ENCODE measurements at places on chromosomes 7 and 10. TPM values are rescaled to one million over a fixed set of nuclear protein-coding genes. Genes with fewer than 3 reads are reported as not detected.

DNA sequence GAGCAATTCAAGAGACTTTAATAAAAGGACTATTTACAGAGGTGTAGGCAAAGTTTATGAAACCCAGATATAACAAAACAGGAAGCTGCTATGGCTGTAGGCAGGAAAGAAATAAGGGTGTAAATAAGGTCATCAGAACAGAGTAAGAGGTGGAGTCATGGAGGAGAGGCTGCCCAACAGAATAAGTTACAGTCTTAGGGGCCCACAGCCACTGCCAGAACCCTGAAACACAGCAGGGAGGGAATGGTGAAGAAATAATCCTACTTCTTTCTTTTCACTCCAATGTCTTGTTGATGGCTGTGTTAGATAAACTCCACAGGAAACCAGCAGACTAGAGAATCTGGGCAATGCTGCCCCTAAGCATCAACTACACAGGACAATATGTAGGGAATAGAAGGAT, 155.8 kb upstream of the TAC1 start:
- no peak for DNase-seq

DNA sequence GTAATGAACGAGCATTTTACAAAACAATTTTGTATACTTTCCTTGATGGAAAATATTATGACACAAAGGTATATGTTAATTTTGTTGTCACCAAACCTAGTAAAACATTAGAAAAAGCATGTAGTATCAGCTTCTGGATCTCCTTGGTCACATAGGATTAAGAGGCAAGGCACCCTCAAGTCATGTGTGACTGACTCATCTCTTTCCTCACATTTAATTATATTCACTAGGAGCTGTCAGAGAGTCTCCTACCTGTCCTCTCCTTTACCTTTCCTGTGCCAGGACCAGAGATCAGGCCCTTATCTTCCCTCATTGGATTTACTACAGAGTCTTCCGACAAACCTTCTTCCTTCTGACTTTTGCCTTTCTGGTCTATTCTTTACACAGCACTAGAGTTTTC, 111.3 kb upstream of the RPA3 start:
- DNase-seq, result no peak

- DNase-seq, result no peak
These were observed 27.0 kb downstream of the RAPGEF5 start for GRCh38 chr7:22329816-22330524.

DNA sequence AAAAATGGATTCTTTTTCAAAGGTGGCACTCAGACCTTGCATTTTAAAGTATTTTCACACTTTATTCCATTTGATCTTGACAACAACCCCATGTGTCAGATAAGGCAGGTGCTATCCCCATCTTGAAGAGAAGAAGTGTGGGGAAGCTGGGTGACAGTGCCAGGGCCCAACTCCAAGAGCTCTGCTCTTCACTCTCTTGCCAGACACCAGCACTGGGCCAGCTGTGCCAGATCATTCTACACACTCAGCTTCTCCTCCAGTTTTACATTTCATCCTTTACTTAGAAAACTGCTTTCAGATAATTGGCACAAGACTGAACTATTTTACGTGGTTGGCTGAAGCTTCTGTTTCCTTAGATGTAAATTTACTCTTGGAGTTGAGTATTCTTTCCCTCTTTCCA, 64.4 kb downstream of the ENO4 start:
- no peak for DNase-seq

DNA sequence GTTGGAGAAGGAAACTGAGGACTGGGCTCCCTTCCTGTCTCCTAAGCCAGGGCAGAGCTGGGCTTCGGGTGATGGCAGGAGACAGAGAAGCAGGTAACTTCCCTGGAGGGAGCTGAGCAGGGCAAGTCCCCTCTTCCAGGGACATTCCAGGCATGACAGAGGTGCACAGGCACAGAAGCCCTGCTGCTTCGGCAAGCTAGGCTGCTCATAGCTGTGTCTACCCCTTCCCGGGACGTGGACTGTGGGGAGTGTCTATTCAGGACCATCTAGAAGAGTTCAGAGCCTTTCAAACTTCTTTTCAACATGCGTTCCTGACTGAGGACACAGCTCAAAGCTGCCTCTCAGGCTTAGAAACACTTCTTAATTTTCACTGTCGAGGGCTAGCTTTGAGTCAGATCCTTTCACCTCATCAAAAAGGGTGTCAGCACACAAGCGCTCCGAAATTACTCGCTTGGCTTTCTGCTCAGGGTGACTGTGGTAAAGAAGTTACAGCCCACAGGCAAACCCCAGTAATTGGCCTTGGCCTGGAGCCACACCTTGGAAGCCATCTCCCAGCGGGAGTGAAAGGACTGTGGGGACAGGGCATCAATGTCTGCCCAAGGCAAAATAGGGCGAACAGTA, 63.7 kb upstream of the STEAP1B start:
- no peak for DNase-seq

DNA sequence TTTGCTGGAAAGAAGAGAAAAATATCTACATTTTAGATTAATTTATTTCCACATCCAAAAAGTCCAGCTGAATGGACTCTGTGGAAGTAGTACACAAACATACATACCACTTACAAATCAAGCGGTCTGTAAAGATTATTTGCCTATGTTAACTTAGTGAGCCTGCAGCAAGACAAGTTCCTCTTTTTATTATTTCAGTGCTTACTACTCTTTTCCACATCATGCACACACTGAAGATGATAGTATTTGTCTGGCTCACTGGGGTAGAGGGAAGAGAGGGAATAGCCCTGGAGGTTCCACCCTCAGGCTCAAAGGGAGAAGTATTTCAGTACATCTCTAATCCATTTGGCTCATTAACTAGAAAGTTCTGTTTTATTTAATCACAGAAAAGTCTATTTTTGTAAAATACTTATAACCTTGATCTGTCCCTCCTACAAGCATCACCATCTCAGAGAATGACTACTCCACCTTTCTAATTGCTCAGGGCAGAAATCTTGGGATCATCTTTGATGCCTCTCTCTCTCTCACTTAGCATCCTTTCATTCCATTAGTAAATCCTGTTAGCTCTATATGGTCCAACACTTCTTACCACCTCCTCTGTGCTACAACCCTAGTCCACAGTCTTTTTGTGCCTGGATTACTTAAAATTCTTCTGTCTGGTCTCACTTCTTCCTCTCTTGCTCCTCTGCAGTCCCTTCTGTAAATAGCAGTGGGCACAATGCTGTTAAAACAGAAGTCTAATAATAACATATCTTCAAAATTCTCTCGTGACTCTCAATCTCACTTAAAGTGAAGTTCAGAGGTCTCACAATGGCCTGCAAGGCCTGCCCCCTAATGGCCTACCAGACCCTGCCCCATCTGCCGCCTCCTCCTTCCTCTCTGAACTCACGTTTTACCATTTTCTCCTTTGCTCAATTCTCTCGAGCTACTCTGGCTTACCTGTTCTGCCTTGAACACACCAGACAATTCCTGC, 64.3 kb upstream of the CCDC6 start:
- no peak for DNase-seq

GRCh38 chr10:36119455-36119854, 477.4 kb upstream of the FZD8 start:
- no peak for DNase-seq

DNA sequence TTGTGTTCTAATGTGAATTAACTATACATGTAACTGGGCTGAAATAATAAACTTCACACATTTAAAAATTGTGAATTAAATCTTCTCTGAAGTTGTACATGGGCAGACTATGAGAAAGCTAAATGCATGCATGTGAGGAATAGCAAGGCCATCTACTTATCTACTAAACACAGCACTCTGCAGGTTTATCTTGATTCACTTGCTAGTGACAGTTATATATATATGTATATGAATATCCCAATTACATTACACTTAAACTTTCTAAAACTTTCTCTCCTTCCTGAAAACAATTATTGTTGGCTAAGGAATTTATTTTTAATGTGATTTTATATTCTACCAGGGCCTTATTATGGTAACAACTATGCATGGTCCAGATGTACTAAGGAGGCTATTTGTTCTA, 5.1 kb upstream of the SP4 start:
- DNase-seq, result no peak

DNA sequence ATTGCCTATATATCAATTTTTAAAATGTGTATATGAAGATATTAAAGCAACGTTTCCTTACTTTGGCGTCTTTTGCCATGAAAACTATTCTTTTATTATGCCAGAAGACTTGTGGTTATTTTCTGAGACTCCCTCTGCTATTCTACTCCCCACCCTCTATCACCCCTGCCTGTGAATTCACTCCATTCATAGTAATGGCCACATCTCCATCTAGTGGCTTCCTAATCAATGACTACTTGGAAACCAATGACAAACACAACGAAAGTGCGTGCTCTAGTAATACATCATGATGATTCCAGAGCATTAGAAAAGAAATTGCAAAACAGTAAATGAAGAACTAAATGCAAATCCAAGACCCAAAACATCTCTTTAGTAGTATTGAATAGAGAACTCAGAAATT, 186.7 kb upstream of the HGF start:
- peak; percentile 52 for DNase-seq

GRCh38 chr10:46541017-46541661, 15.3 kb downstream of the GPRIN2 start:
- DNase-seq, result peak; percentile 73

The THNSL1 gene
- 13.4 TPM for polyA plus RNA-seq

The OGDHL gene
- 0.88 TPM for polyA plus RNA-seq

The DCLRE1A gene
- 12.4 TPM for polyA plus RNA-seq

The TMEM178B gene
- polyA plus RNA-seq, result 5.6 TPM

The FAM24B gene
- polyA plus RNA-seq, result 8.9 TPM
